Activated naive CD8-positive, alpha-beta T cell treated with anti-CD3 and anti-CD28 coated beads, Interleukin-2, amount 10 ng/mL, durations not matched to agents 7 days and 5 days (primary cell): ENCODE measurements at places on chromosomes 3 and 15. TPM values are rescaled to one million over a fixed set of nuclear protein-coding genes. Genes with fewer than 3 reads are reported as not detected.

- no peak for DNase-seq
These were observed 21.8 kb downstream of the PCOLCE2 start for GRCh38 chr3:142866841-142867631.

- DNase-seq = no peak
These were observed 39.6 kb downstream of the KBTBD12 start for GRCh38 chr3:127954640-127955039.

DNA sequence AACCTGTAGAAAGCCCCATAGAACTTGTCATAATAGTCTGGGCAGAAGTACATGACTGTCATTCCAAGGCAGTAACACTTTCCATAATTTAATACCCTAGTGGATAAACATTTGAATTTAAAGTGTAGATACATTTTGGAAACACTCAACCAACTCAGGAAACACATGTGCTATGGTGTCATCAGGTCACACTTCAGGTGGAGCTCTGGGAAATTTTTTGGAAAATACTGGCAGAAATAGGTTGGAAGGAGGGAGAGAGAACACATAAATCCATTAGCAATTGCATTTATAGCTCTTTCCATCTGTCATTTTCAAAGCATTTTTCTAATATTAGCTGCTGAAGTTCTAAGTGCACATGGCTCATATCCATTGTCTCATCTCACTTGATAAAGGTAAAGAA is 135.7 kb downstream of the MEIS2 start:
- no peak for DNase-seq

DNA sequence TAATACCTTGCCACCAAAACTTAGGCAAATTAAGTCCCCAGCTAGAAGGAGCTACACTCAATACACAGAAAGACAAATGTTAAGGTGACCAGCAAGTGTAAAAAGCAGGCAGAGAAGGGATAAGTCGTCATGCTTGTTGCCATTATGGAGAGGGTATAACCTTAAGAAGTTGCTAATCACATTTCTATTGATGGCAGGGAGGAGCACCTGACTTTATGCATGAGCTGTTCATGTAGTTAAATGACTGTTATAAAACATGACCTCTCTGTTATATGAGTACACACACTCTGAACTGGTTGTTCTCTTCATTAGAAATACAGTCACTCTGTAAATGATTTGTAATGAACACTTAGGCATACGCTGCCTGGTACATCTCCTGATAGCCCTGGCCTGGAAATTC is 6.6 kb upstream of the CCNL1 start:
- DNase-seq = no peak

- no peak for DNase-seq
These were observed 29.9 kb upstream of the STT3B start for GRCh38 chr3:31502803-31503221.

GRCh38 chr3:170614214-170614966 is 28.5 kb upstream of the SLC7A14 start:
- DNase-seq = no peak

- DNase-seq = no peak
These were observed 21.4 kb downstream of the CCR1 start for GRCh38 chr3:46186471-46187340.

DNA sequence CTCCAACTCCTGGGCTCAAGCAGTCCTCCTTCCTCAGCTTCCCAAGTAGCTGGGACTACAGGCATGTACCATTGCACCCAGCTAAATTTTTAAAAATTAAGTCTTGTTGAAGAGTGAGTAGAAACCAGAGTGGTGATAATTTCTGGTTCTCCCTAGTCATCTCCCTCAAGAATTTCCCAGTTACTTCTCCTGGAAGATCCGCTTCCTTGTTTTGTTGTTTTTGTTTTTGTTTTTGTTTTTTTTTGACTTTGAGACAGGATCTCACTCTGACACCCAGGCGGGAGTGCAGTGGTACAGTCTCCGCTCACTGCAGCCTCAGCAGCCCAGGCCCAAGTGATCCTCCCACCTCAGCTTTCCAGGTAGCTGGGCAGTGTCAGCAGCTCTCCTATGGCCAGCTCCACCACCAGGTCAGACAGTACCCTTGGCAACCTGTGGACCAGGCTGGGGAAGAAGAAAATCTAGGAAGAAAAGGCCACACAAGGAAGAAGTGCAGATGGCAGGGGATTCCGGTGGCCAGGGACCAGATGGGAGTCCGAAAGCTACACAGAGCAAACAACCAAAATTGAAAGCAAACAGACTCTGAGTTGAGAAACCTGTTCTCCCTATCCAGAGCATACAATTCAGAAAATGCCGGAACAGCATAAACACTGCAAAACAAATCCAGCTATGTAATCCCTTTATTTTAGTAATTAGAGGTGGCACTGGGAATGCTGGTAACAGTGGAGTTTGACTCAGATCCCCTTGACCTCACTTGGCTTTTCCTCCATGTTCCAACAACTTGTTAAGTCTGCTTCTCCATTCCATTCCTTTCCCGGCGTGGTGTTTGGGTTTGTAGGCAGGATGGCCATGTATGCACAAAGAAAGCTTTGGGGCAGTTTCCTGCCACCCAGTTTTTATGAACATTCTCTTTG is 266.6 kb upstream of the CTDSPL start:
- DNase-seq = no peak

DNA sequence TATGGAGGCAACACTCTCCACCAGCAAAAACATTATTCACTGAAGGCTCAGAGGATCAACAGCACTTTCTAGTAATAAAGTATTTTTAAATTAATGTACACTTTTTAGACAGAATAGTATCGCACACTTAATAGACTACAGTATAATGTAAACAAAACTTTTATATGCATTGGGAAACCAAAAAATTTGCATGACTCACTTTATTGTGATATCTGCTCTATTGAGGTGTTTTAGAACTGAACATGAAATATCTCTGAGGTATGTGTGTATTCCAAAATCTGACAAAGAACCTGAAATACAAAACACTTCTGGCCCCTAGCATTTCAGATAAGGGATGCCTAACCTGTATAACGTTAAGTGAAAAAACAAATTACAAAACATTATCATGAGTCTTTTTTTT is 99.7 kb downstream of the PRICKLE2 start:
- no peak for DNase-seq

- no peak for DNase-seq
These were observed 93.5 kb downstream of the WDR72 start for GRCh38 chr15:53665930-53666329.

The MIX23 gene
- 33.6 TPM for total RNA-seq

The UBAP1L gene
- 7.2 TPM for total RNA-seq

The GP9 gene
- total RNA-seq = not detected

The CYP11A1 gene
- not detected for total RNA-seq

The SUSD5 gene
- not detected for total RNA-seq

The HYAL3 gene
- 5.9 TPM for total RNA-seq

The MST1R gene
- total RNA-seq = 1.7 TPM

The GATA2 gene
- total RNA-seq = not detected

The HYAL2 gene
- 5.1 TPM for total RNA-seq

The FAH gene
- 34.6 TPM for total RNA-seq

The SERPINI1 gene
- 2.4 TPM for total RNA-seq

The PRR20G gene
- total RNA-seq = not detected

The RBMS3 gene
- total RNA-seq = 0.58 TPM
